ENCODE measurements at places on chromosomes 11 and 22.

DNA sequence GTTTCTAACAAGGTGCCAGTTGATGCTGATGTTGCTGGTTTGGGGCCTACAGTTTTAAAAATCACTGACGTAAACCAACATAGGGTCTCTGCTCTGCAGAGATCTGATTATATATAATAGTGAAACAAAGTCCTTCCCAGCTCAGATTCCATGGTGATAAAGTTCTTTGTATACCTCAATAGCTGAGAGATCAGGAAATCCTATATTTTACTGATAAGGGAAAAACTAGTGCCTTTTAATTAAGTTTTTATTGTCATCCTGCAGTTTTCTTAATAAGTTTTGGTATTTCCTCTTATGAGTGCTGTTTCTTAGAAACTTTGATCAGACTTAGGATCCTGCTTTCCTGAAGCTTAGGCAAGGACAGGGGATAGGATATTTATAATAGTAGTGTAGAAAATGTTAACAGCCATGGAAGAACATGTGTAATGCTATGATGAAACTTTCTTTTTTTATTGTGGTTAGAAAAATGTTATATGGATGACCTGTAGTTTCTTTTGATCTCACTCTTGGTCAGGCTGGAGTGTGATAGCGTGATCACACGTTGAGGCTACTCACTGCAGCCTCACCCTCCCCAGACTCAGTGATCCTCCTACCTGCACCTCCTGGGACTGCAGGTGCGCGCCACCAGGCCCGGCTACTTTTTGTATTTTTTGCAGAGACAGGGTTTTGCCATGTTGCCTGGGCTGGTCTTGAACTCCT, 14.1 kb downstream of the CAPRIN1 start:
- no peak for DNase-seq

DNA sequence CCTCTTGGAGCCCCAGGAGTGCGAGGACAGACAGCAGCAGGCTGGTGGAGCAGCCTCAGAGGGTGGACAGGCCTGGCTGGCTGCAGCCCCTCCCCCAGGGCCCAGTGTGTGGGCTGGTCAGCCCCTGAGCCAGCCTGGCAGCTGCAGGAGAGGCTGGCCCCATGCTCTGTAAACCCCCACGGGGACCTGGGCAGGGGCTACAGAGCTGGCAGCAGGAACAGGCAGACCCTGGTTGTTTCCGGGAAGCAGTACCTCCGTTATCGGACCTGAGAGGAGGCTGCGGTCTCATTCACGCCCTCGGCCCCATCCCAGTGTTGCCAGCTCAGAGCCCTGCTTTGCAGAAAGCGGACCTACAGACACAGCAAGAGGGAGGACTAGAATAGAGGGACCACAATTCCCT, 38.5 kb upstream of the COMT start:
- no peak for DNase-seq

- DNase-seq = no peak
Measured at GRCh38 chr11:44963948-44964347, 13.3 kb upstream of the TP53I11 start.

- DNase-seq = no peak
Measured at GRCh38 chr22:22716136-22716665, 71.8 kb downstream of the GGTLC2 start.

DNA sequence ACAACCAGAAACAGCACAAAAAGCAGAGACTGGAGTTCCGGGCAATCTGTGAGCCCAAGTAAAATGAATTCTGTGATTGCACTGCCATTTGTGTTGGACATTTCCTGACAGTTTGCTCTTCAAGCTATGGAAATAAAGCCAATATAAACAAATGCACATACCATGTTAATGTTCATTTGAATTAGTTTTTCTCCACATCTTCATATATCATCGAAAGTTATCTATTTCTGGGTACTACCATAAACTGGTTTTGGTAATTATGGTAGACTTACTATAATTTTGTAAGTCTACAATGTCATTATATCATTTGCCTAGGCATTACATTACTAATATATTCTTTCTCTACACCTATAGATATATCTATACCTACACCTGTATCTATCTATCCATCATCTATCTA, at the start of gene OR5M11:
Gene OR5M11 (minus strand): TSS at position 101 of the 400 bp plus-strand sequence. CDS start 0 bp downstream, at position 101.
- no peak for DNase-seq

- peak; percentile 12 for DNase-seq
Measured at GRCh38 chr11:69651834-69652620, 11.1 kb downstream of the CCND1 start.

- no peak for DNase-seq
Measured at GRCh38 chr11:83544846-83545245, 258.7 kb upstream of the CCDC90B start.

GRCh38 chr11:35169754-35170153, 30.8 kb downstream of the CD44 start:
- DNase-seq = no peak

GRCh38 chr11:17185938-17186337, 21.8 kb downstream of the PIK3C2A start:
- no peak for DNase-seq

DNA sequence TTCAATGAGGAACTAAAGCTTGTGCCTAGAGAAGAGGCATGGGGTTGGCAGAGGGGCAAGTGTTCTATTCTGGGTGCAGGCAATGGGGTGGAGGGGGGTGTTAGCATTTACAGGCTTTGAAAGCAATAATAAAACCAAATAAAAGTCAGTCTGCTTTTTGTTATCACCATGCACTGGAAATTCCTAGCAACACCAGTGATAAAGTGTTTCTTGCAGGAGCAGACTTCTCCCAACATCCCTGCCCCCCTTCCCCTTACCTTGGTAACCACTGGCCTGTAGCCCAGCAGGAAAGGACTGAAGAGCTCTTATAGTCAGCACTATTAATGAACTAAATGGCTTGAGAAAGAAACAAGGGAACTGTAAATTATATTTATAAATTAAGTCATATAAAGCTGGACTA, 65.2 kb upstream of the SESN3 start:
- no peak for DNase-seq

GRCh38 chr11:33021937-33022336, 6.3 kb downstream of the DEPDC7 start:
- DNase-seq = no peak

DNA sequence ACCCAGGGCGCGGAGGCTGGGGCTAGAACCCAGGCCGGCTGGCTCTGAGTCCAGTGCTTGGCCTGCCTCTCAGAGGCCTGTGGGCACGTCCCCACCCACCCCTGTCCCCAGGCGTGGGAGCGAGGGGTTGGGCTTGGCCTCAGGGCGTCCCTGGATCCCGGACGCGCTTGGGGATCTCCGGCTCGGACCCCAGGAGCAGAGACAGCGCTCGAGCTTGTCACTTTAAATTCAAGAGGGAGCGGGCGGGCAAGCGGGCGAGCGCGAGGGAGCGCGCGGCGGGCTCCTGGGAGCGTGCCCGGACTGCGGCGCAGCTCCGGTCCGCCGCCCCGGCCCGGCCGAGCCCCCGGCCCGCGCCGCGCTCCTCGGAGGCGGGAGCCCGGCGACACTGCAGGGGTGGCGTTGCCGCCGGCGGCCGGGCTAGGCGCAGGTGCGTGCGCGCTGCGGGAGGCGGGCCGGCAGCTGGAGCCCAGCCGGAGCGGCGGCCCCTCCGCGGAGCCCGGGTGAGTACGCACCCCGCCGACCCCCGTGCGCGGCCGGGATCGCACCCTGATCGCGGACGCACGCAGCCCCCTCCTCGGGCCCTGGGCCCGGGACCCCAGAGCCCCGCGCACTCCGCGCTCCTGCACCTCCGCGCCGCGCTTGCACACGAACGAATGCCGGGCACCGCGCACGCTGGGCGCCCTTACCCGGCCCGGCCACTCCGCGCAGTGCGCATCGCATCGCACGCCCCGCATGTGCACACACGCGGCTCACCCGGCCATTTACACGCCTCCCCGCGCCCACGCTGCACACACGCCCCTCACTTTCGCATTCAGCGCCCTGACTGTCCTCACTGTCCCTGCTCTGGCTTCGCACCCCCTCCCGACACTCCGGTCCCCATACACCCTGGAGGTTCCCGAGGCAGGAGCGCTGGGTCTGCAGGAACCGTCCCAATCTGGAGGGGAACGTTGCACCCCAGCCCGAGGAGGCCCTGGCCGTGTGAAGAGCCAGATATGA, at the start of gene SYT12:
Gene SYT12 (plus strand): TSS at position 174 of the 996 bp plus-strand sequence. CDS start 7,011 bp downstream, outside the sequence.
- peak; percentile 37 for DNase-seq

GRCh38 chr11:35143297-35144135, 4.5 kb downstream of the CD44 start:
- DNase-seq = no peak

DNA sequence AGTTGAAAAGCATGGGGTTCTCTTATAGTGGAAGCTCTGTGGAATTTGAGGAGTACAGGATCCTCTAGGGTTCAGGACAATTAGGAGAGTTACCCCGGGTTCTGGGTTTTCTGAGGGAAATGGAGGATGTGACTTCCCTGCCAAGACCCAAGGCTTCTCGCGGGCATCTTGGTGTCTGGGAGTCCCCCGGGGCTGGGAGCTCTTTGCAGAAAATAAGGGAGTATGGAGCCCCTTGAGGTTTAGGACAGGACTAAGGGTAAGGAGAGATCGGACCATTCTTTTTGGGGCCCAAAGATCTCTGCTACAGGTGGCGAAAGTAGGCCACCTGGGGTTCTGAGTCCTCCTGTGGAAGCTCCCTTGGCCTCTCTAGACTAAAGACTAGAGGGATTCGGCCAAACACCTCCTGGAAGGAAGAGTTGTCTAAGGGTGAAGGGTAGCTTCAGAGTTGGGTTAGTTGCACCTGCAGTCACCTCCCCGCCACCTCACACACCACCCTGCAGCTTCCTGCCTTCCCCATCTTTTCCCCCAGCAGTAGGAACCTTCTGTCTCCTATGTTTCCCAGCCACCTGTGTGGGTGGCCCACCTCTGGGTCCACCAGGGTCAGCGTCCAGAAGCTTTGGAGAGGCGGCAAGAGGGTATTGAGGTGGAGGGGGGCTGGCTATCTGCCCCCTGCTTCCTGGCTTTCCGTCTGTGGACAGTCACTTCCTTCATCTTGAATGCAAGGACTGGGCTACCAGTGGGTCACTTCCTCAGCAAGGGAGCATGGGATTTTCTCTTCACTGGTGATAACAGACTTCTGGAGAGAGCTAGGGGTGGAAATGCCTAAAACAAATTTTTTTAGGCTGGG, 908 bp downstream of the LIMK2 start:
- no peak for DNase-seq

DNA sequence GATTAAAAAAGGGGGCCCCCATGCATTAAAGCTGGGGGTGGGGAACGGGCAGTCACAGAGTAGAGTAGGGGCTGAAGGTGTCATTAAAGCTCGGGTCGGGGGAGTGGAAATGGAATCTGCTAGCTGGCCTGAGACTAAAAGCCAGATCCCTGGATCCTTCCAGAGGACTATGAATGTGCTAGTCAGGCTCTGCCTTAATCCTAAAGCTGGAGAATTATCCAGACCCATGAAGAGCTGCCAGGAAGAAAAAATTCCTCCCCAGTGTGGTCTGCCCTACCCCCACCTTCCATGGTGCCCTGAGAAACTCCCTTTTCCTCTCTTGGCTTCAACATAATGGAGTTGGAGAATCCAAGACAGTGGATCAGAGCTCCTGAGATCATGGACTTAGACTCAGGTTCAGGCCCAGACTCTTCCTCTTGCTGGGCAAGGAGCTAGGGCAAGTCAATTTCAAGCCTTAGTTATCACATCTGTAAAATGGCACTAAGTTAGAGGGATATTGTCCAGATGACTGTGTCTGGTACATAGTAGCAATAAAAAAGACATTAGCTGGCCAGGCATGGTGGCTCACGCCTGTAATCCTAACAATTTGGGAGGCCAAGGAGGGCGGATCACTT, 24.0 kb upstream of the SMTN start:
- no peak for DNase-seq

DNA sequence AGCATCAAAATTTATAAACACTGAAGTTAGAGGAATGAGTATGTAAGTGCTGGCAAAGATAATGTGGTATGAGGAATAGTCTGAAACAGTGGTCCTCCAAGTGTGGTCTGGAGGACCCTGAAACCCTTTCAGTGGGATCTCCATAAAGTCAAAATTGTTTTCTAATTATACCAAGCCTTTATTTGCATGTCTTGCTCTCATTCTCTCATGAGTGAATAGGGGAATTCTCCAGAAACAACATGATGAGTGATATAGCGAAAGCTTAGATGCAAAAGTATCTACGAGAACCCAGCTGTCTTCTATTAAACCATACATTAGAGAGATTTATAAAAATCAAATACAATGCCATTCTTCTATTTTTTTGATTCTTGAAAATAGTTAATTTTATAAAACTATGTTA, 145.0 kb upstream of the RAG2 start:
- DNase-seq = no peak

DNA sequence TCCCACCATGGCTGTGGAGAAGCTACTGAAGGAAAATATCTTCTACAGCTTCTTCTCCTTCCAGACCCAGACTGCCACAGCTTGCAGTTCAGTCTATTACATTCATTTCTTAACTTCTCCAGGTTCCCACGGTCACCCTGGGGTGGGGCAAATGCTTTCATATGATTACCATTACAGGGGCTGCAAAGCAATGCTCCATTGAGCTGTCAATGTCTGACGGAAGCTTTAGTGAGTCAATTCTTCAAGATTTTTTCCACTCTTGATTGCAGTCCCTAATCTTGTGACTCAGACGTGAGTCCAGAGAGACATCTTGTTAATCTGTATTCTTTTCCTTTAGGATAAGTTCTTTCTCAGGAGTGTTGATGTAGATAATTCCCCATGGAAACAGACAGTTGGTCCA, 233.4 kb upstream of the DDI1 start:
- no peak for DNase-seq

DNA sequence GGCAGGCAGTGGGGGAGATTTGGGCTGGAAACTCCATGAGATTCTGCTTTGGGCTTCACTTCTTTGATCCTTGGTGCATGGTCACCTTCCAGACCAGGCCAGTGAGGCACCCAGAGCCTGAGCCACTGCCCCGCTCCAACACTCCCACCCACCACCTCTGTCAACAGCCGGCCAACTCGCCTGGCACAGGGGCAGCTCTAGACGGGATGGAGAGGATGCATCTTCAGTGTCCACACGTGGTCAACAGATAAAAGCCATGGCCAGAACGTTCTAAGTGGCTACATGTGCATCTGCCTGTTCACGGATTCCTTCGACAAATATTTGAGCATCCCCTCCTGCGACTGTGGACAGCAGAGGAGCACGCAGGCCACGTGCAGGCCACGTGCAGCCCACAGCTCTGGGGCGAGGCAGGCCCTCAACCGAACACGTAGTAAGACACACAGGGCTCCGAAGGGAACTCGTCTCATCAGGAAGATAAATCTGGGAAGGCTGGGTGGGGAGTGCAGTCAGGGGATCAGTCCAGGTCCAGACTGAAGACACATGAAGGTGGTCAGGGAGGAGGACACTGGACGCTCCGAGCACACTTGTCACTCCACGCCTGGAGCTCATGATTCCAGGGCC, 1.2 kb downstream of the LRRC56 start:
- DNase-seq = peak; percentile 24

DNA sequence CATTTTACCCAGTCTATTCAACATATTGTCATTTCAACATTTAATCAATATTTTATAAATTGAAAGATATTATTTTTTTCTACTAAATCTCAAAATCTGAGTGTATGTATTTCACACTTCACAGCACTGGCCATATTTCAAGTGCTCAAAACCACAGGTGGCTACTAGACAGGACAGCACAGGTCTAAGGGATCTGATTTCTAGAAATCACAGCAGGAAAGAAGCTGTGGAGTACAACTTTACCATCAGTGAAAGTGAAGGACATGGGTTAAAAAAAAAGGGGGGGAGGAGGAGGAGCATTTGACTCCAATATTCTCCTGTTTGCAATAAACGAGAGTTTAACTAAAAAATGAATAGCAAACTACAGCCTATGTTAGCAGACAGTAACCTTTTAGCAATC, 4.5 kb downstream of the PRDM10 start:
- no peak for DNase-seq

All from left ventricle myocardium superior (tissue), 1 donor.